ENCODE measurements at places on chromosomes 6 and 20. TPM values are rescaled to one million over a fixed set of nuclear protein-coding genes. Genes with fewer than 3 reads are reported as not detected.

GRCh38 chr6:29227235-29227634 lies 56.5 kb downstream of the OR2J2 start:
- DNase-seq = no peak

DNA sequence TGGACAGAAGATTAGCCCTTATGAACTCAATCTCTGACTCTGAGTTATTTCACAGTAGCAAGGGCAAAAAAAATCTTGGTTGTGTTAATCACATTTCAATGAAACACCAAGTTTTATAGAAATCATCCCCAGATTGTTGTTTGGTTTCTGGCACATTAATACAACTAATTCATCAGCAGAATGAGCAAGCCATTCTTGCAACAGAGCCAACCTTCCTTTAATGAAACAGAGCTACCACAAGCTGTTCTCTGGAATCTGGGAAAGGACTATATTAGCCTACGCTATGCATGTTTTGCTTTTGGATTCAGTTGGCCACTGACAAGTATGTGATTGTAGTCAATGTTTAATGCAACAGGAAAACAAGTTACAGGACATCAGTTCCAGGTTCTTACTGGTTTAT lies 13.8 kb upstream of the POPDC3 start:
- no peak for DNase-seq

DNA sequence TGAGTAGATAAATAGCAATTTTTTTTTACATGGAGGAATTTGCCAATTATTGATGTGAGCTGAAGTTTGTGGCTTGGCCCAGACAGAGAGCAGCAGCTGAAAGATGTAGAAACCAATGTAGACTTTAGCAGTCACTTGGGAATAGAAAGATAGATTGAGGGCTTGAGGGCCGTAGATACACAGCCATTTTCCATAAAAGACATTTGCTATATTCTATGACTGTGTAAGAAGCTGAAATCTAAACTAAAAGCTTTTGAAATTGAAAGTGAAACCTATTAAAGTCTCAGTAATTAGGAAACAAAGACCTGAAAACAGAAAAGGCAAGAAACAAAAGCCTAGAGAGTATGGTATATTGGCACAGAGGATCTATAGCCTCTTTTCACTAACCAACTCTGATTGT lies 332.7 kb downstream of the CENPW start:
- DNase-seq = no peak

GRCh38 chr6:67933278-67933677 lies 701.8 kb upstream of the ADGRB3 start:
- no peak for DNase-seq

GRCh38 chr6:43086022-43086658 lies 10.0 kb downstream of the PTK7 start:
- no peak for DNase-seq

DNA sequence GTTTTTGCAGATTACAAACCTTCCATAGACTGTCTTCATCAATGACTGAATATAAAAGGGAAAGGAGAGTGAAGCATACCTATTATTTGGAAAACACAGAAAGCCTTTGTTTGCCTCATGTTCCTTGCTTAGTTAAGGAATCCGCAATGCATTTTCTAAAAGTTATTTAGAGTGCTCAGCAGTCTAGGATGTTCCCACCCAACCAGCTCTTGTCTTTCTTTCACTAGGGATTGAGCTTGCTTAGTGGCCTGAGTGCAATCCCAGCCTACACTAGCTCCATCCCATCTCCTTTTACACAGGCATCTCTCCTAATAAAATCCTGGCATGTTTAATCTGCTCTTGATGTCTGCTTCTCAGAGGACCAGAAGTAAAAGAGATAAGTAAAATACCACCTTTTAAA lies 850.5 kb upstream of the GJE1 start:
- DNase-seq = no peak

DNA sequence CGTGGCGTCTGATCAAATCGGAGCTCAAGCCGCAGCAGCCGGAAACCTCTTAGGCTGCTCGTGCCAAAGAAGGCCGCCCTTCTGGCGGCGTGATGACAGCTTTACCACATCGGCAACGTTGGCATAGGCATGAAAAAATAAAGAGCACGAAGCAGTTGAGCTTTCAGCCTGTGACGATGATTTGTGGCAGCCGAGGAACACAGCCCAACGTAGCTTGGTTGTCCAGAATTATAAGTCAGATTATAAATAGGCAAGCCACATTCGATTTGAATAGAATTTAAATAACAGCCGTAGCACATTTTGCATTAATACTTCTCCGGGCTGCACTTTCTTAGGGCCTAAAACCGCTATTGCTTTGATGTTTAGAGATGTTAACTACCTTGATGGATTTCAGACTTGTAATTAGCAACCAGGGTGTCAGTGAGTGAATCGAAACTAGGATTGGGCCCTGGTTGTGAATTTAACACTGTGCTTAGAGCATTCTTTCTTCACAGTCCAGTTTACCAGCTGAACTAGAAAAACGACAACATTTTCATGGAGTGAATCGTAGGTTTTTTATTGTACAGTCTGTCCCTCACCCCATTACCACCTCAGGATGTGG lies 864 bp upstream of the BCLAF1 start:
- peak; percentile 71 for DNase-seq

The TMEM74B gene
- total RNA-seq = 2.0 TPM

The HLA-DQA1 gene
- 3.8 TPM for total RNA-seq

The FNDC1 gene
- total RNA-seq = 0.55 TPM

The ZSCAN23 gene
- total RNA-seq = not detected

Measured in uterus (tissue), 4 donors.